ENCODE measurements at places on chromosomes 5 and 9.

DNA sequence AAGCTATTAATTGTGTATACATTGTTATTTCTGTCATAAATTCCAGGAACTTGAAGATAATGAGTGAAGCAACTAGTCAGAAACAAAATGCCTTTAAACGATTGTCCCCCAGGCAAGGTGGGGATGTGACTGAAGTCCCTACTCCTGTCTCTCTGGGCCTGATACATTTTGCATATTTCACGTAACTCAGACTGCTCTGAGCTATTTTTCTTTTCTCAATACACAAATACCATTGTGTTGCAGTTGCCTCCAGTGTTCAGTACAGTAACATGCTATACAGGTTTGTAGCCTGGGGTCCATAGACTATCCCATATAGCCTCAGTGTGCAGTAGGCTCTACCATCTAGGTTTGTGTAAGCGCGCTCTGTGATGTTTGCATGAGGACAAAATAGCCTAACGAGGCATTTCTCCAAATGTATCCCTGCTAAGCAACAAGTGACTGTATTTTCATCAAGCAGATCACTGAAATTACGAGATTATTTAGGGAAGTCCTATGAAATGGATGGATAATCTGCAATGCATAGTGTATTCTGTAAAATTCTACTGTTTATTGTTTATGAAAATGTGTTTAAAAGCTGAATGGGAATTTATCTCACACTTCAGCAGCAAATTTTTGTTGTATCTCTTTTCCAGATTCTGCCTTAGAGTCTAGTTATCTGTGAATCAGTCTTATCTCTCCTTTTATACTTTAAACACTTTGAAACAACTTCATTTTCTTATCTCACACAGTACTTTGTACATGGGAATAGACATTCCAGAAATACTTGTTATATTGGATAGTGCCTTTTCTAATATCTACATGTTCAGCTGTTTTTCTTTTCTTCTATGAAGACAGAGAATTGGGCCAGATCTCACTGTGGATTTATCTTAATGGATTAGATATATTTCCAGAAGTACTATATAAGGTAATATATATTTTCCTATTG is 150.5 kb downstream of the CD180 start:
- no peak for DNase-seq

GRCh38 chr5:3029396-3029795 is 277.9 kb upstream of the IRX2 start:
- DNase-seq: no peak

DNA sequence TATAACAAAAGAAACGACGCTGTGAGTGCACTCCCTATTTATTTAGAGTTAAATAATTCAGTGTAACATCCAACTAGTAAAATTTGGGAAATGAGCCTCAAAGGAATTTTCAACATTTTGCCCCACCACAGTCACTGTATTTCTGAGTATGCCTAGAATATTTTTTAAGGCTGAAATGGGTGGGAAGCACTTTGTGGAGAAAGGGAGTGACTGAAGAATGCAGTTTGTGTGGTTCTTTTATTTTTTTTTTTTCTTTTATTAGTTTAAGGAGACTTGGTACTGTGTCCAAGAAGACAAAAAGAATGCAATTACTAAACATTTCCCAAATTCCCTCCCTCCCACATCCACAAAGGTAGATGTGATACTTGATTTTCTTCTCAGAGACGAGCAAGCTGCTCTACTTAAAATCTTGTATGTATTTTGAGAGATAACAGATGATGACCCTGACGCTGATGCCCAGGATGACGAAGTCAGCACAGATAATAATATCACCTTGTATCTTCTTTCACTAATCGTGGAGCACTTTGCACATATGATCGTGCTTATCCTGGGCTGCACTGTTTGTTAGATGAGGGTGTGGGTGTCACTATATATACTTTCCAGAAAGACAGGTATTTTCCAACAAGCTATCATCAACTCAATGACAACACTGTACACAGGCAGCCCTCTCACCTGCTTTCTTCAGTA is 586.3 kb downstream of the RAB3C start:
- DNase-seq: no peak

DNA sequence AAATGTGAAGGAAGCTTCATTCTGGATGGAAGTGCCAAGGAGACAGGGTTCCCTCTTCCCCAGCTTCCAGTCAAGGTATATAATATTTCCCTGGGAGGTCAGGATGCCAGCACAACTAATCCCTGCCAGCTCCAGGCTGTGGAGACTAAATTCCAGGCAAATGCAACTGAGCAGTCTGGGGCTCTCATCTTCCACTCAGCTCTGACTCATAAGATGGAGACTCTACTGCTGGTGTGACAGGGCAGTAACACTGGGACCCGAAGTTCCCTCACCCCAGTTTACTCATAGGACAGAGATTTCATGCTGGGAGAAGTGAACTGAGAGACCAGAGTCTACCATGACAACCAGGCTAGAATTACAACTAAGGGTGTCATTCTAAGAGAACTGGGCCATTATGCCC is 235.4 kb downstream of the FSTL4 start:
- no peak for DNase-seq

DNA sequence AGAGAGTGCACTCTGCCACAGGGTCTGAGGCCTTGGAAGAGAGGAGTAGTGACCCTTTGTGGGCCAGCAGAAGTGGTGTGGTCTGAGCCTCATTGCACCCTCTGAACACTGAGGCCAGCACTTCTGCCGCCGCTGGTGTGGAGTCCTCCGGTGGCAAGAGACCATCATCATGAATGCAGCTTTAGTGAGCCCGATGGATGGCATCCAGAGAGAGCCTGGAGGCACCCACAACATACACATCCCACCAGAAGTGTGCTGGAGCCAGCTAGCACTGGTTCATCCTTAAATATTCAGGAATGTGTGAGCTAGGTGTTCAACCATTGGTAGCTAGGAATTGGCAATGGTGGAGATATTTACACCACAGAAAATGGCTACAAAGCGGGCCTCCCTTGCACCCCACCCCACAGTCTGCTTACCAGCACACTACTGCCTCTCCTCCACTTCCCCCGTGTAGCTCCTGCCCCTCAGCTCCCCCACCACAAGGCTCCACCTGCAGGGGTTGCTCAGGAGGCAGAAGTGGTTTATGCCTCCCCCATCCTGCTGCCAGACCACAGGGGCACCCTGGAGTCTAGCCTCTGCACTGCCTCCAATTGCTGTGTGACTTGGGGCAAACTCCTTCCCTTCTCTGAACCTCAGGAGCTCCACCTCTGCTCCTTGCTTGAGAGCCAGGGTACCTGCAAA is 16.4 kb downstream of the SLC6A7 start:
- no peak for DNase-seq

DNA sequence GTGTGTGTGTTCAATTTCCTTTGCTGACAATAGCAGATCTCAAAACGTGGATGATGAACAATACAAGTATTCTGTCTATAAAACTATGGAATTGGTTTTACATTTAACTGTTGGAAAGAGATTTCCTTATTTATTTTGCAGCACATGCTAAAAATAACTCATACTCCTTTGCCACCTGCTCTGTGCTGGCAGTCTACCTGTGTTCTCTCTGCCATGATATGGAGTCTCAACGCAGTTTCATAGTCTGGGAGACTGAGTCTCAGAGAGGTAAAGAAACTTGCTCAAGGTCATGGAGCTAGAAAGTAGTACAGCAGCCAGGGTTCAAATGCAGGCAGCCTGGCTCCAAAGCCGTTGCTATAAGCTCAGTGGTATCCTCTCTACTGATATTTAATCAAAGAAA is 466.0 kb upstream of the DAP start:
- no peak for DNase-seq

DNA sequence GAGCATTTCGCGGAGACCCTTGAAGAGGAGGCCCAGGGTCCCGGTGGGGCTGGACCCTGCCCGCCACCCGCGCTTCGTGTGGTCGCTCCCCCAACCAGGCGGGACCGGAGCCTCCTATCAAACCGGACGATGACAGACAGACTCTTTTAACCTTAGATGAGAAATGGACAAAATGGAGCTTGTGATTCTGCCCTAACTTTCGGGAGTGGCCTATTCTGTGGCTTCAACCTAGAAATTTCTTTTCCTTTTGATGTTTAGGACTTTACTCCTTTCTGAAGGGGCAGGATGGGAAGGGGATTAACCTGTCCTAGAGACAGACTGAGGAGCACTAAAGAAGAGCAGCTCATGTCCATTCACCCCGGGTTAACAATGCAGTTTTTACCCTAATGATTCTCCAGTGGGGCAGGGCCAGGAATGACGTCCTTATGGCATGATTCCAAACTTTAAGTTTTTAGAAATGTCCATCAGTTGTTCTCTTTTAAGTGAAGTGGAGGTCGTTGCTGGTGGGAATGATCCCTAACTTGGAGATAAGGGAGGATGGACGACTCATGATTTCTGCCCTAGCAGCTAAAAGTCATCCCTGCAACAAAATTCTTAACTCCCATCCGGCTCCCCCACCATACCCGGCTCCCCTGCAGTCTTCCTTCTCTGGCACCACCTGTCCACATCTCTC is 1.0 kb downstream of the NIPSNAP3A start:
- DNase-seq: no peak

DNA sequence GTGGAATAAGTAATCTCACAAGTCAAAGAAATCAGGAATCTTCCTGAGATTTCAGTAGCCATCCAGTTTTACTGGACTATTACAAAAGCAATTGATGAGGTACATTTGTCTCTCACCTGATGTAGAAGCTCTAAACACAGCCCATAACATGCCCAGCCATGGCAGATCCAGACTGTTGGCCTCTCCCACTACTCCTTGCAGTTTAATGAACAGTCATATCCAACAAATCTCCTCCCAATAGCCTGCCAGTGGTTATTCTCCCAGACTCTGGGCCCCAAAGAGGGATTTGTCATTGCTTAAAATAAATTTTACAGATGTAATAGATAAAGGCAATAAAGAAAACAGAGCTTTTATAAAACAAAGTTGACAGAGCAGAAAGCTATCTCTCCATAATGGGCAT is 80.8 kb downstream of the ZNF608 start:
- no peak for DNase-seq

DNA sequence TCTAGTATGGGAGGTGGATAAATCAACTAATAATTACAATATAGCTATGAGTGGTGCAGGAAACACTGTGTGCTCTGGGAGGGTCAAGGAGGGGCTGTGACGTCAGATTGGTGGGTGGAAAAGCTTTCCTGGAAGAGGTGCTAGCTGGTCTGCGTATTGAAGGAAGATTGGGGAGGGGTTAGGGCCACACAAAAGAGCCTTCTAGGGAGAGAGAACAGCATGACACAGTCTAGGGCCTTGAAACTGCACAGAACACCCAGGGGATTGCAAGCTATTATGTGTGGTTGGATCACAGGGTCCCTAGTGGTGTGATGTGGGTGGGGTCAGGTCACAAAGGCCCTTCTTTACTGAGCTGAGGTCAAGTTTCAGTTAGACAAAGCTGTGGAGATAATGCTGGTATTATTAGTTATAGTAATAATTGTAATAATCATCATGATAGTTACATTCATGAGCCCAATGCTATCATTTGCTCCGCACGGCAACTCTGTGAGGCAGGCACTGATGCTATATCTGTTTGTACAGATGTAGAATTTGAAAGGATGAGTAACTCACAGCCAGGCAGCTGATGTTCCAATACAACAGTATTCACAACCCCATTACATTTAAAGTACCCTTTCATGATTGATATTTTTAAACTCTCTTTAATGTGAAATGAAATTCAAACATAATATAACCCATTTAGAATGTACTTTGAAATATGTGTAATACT is 197.4 kb upstream of the IL12B start:
- no peak for DNase-seq

DNA sequence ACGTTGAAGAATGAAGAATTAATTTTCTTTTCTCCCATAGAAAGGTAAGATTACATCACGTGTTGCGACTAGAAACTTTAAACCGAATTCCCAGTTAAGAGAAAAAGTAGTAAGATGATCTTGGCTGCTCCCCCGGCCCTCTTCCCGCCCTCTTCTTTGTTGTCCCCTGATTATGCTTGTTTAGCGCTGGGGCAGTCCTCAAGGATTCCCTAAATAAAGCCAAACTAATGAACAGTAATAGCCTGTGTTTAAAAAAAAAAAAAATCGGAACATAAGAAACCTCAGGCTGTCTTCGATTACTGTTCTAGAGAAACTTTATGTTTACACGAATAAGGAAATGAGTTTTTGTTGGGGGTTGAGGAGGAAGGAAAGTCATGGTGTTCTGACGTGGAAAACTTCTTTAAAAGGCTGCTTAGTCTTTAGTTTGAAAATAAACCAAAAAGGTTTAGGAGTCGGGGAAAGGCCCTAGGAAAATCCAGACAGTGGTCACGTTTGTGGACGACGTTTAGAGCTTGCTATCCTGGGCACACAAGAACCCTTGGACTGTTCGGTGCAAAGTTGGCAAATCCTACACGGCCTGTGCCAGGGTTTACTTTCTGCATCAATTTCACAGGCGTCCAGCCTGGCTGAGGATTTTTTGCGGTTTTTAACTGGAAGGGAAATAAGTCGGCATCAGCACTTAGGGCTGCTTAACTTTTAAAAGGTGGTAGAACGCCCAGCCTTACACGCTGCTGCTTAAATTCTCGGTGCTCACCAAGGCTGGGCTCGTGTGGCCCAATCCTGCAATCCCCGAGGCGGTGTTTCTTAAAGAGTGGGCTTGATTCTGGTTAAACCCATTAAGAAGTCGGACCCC is 1.1 kb upstream of the MAT2B start:
- DNase-seq: no peak

GRCh38 chr5:119010206-119010605 is 21.9 kb upstream of the DTWD2 start:
- no peak for DNase-seq

- no peak for DNase-seq
Observed at GRCh38 chr5:97119007-97119390, 23.4 kb downstream of the LIX1 start.

- DNase-seq: no peak
Observed at GRCh38 chr5:29304545-29304944, 1888.9 kb upstream of the CDH6 start.

GRCh38 chr5:152634586-152634985 is 229.5 kb upstream of the NMUR2 start:
- DNase-seq: peak; percentile 24
